8988T (cell line): ENCODE measurements at places on chromosomes 7 and 10.

DNA sequence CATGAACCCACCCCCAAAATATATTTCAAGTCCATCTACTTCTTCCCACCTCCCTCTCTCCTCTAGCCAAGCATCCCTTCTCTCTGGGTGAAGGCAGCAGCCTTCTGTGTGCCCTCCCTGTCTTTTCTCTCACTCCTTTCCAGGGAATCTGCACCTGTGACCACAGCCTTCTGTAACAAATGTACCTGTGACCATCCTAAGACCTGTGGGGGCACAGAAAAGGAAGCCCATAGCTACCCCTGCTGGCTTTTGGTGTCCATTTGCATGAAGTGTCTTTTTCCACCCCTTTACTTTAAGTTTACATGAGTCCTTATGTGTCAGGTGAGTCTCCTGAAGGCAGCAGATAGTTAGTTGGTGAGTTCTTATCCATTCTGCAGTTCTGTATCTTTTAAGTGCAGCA, 2.0 kb upstream of the TBXAS1 start:
- no peak for DNase-seq

- DNase-seq: no peak
Measured at GRCh38 chr10:51321980-51322379, 247.7 kb downstream of the PRKG1 start.

GRCh38 chr10:24009115-24009514, 199.8 kb upstream of the KIAA1217 start:
- no peak for DNase-seq

DNA sequence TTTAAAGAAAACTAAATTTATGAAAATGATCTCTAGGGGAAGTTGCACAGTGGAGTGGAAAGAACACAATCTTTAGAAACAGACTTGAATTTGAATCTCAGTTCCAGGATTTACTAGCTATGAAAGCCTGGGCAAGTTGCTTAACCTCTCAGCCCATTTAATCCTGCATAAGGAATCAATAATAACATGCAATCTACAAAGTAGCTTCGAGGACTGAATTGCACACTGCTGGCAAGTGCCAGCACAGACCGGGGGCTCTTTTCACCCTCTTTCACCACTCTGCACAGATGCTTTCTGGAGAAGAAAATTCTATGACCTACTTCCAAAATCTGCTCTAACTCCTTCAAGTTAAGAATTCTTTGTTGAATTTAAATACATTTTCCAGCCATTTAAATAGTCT, 63.4 kb upstream of the ANK3 start:
- DNase-seq: no peak

DNA sequence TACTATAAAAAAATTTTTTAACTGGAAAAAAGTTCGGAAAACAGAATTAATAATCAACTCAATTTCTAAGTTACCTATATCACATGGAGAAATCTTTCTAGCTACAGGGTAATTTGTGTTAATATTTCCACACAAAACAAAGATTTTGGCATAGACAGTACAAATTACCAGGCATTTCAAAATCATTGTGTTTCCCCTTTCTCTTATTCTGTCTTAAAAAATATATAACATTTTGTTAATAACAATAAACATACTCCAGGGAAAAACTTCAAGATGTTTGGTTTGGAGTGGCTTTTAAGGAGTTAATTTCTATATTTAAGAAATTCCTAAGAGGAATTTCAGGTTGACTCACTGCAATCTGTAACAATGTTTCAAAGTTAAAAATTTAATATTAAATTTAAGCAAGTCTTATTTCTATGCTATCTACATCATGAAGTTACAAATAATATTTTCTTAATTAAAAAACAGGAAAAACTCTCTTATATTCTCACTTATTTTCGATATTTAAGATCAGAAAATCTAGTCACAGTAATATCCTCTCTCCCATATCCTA, 132.6 kb downstream of the NRBF2 start:
- DNase-seq: no peak

DNA sequence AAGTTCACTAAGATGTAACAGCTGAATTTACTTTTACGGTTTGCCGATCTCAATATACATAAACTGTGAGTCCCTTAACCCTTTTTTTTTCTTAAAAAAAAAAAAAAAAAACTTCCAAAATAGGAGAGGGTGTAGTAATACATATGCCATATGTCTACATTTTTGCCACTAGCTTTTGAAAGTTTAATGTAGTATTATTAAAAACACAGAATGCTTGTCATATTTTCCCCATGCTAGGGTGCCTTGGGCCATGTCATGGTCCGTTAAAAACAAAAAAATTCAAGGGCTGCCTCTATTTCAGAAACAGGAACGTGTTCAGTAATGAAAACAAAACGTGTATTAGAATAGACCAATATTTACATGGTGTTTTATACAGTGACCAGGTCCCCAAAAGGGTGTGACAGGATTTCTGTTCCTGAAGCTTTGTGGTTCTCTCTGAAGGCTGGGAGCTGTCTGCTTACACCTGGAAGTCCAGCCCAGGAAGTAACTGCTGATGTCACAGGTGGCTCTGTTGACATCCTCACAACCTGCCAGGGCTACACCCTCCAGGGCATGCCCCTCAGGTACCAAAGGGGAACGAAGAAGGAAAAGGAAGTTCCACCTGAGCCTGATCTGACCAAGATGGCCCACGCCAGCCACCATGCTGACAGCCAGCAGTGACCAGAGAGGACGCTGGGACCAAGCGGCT, 79.0 kb downstream of the COBL start:
- DNase-seq: no peak

DNA sequence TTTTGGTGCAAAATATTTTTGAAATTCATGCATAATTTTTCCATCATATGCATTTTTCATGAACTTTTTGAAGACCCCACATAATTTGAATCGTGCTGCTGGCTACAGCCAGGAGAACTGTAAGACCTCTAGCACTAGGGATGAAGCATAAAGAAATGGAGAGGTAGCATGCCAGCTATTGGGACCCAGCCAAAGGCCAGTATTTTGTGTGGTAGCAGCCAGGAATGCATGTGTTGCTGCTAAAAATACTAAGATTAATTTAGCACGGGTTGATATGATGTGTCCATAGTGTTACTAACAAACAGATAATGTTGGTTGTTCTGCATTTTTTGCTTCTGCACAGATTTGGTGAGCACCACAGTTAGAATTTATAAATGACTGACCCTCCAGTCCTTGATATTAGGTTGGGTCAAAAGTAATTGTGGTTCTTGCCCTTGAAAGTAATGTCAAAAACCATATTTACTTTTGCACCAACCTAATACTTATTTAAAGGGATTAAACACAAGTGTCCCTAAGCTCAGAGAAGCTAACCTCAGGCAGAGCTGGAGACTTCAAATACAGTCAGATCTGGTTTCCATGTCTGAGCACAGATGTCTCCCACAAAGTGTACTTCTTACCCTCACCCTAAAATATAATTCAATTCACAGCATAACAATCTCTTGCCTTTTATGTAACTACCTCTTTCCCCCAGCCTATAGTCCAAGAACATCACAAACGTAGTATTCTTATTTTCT, 54.1 kb upstream of the NPSR1 start:
- DNase-seq: no peak

- no peak for DNase-seq
Measured at GRCh38 chr7:159145490-159145855, 806 bp upstream of the VIPR2 start.

DNA sequence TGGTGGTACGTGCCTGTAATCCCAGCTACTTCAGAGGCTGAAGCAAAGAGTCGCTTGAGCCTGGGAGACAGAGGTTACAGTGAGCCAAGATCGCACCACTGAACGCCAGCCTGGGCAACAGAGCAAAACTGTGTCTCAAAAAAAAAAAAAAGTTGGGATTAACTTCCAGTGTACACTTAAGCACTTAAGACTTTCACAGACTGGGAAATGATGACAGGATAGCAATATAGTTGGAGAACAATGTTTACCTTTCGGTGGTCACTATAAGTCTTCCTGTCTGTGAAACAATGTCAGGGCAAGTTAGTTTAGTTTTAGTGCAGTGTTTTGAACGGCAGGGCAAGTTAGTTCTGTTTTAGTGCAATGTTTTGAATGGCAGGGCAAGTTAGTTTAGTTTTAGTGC, 130.2 kb downstream of the TPST1 start:
- no peak for DNase-seq

DNA sequence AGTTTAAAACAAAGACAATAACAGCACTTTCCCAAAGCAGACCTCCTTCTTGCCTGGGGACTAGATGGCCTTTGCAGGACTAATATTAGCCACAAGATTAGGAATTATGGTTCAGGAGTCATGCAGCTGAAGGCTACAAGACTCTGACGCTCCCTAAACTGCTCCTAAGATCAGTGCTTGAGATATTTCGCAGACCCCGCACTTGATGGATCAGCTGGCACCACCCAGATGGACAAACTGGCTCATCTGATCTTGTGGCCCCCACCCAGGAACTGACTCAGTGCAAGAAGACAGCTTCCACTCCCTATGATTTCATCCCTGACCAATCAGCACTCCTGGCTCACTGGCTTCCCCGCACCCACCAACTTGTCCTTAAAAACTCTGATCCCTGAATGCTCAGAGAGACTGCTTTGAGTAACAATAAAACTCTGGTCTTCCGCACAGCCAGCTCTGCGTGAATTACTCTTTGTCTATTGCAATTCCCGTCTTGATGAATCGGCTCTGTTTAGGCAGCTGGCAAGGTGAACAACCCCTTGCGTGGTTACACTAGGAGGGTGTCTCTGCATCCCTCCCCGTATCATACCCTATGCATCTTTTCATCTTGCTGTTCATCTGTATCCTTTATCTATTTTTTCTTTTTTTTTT, 26.9 kb upstream of the NRBF2 start:
- no peak for DNase-seq

GRCh38 chr10:71972746-71973695, 8.8 kb downstream of the CHST3 start:
- no peak for DNase-seq

GRCh38 chr7:112462236-112462635, 12.0 kb downstream of the IFRD1 start:
- DNase-seq: no peak

GRCh38 chr10:19936289-19936688, 120.1 kb downstream of the PLXDC2 start:
- no peak for DNase-seq

DNA sequence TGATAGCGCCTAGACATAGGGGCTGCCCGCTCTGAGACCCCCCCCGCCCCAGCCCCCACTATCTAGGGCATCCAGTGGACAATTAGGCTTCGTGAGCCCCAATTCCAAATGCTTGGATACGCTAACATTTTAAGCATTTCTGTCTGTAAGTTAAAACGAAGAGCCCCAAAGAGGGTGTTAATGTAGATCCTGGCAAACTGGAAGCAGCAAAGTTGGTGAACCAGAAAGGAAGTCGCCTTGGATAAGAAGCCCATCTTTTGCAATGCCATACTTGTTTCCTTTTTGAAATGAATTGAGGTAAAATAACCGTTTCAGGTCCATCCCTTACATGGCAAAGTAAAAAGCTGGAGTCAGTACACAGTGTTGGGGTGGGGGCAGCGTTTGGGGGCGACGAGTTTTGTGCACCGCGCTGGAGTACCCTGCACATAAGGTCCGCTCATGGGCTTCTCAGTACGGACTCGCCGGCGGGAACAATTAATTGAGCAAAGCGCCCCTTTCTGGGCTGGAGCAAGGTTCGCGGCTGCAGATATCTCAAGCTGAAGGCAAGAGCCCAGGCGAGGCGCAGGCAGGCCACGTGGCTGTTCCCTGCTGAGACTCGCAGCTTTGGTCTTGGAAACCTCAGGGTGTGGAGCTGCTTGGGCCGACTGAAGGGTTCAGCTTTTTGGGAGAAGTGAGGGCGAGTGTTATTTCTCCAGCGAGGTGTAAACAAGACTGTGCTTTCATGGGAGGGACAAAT, 1.4 kb upstream of the TWIST1 start:
- no peak for DNase-seq

GRCh38 chr10:79310911-79311573, 36.2 kb upstream of the PPIF start:
- no peak for DNase-seq

DNA sequence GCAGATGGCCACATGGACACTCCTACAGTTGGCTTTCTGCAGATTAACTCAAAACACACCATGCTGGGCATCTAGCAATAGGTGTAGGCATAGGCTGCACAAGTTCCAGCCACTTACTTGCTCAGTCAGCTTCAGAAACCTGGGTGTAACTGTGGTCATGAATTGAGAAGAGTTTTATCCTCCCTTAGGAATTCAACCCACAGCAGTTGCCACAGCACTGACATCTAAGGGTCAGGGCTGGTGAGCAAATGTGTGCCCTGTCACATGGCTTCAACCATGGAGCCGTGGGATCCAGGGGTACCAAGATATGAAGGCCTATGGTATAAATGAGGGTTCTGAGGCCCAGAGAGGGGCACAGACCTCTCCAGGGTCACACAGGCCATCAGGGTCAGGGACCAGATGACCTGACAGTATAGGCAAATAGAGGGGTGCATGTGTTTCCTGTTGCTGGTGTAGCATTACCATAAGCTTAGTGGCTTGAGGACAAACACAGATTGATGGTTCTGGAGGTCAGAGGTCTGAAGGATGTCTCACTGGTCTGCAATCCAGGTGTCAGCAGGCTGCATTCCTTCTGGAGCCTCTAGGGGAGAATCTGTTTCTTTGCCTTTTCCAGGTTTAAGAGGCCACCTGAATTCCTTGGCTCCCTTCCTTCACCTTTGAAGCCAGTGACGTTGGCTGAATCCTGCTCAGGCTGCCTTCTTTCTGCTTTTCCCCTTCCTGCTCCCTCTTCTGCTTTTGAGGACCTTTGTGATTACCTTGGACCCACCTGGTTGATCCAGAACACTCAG, 24.1 kb downstream of the MINDY4 start:
- no peak for DNase-seq

- DNase-seq: no peak
Measured at GRCh38 chr10:132266594-132267161, 41.1 kb downstream of the STK32C start.

DNA sequence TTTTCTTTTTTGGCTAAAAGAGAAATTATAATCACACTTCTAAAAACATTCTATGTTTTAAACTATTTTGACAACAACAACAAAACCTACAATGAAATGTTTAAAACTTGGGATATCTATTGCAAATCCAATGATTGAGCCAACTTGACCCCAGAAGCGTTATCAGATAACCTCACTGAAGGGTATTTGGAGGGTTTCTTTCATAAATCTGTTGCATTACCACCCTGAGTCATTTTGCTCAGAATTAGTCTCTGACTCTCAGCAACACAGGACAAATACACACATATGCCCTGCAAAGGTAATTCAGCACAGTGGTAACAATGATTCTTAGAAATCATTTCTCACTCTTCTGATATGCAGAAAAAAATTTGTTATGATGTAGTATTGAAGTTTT, 2.3 kb upstream of the COL1A2 start:
- DNase-seq: no peak

- DNase-seq: no peak
Measured at GRCh38 chr7:152035817-152036216, 10.3 kb downstream of the GALNT11 start.
